ENCODE measurements at places on chromosomes 7 and 10. TPM values are rescaled to one million over a fixed set of nuclear protein-coding genes. Genes with fewer than 3 reads are reported as not detected.

Gene PLEKHA1
- total RNA-seq: 50.4 TPM

DNA sequence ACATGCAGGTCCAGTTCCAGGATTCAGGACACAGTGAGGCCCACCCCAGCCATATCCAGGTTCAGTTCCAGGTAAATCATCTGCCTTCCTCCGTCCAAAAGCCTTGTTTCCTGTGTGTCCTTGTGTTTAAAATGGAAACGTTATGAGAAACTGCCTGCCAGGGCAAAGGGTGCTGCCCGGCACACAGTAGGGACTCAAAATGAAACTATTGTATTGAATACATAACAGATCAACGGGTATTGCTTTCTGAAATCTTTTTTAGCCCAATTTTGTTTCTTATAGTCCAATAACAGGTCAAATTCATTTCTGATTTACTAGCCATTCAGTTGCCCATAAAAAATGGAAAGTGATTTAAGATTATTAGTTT is 115.5 kb downstream of the EGFR start:
- no peak for DNase-seq

DNA sequence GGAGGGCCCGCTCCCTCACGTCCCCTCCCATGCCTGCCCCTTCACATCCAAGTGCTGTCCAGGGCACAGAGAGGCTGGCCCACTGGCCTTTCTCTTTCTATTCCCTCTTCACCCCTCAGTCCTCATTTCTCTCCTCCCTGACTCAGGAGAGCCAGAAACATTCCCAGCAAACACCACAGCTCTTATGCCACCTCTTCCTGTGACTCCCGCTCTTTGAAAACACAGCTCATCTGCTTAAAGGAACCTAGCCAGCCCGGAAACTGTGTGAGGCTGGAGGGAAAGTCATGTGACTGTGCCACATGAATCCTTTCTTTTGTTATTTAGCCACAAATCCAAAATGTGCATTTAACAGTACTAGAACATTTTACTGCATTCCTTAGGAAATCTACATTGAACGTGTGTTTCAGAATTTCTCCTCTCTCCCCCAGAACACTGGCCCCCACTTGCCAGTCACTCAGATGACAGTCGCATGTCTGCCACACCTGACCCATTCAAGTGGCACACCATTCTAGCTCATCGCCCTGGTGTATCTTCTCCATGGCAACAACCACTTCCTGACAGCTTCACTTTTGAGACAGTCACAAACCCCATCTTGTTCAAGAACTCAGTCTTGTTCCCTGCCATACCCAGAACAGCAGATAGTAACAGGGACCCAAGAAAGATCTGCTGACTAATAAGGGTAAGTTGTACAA is 42.8 kb downstream of the GRB10 start:
- no peak for DNase-seq

DNA sequence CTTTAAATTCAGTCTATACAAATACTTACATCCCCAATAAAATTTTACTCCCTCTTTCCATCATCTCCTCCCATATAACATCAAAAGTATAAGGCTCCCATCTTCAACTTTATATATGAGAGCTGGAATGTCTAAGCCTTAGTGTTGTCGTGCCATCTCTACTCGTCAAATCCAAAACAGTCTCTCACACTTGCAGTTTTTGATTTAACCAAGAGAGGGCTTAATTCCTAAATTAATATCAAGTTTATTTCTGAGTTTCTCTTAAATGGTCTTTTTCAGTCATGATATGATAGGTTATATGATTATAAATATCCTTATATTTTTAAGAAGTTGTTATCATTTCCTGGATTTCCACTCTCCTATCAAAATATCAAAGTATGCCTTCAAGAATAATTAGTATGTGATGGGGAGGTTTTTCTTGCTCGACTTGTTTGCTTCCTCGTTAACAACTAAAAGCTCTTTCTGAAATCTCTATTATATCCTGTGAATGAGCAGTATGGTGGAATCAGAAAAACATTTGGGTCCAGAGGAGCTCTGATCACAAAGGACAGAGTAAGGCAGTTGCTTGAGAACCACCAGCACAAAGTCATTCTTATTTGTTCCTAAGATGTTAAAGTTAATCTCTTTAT is 12.5 kb upstream of the LIPK start:
- DNase-seq: no peak

- no peak for DNase-seq
Observed at GRCh38 chr7:85030893-85031292, 156.0 kb downstream of the SEMA3D start.

GRCh38 chr7:27678617-27679260 is 16.1 kb upstream of the HIBADH start:
- DNase-seq: no peak

DNA sequence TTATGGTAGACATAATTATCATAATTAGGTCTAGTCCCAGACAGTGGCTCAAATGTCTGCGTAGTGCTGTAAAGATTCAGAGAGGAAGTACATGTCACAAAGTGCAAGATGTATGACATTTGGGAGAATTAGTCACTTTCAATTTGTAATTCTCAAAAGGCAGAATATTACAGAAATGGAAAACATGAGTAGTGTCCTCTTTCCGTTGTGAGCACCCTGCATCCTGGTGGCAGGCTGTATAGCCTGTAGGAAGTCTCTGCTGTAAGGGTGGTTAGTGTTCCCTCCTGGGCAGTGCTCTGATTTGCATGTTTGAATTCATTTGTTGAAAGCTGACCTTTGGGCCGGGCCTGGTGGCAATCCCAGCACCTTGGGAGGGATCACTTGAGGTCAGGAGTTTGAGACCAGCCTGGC is 17.0 kb downstream of the CDK14 start:
- DNase-seq: no peak

DNA sequence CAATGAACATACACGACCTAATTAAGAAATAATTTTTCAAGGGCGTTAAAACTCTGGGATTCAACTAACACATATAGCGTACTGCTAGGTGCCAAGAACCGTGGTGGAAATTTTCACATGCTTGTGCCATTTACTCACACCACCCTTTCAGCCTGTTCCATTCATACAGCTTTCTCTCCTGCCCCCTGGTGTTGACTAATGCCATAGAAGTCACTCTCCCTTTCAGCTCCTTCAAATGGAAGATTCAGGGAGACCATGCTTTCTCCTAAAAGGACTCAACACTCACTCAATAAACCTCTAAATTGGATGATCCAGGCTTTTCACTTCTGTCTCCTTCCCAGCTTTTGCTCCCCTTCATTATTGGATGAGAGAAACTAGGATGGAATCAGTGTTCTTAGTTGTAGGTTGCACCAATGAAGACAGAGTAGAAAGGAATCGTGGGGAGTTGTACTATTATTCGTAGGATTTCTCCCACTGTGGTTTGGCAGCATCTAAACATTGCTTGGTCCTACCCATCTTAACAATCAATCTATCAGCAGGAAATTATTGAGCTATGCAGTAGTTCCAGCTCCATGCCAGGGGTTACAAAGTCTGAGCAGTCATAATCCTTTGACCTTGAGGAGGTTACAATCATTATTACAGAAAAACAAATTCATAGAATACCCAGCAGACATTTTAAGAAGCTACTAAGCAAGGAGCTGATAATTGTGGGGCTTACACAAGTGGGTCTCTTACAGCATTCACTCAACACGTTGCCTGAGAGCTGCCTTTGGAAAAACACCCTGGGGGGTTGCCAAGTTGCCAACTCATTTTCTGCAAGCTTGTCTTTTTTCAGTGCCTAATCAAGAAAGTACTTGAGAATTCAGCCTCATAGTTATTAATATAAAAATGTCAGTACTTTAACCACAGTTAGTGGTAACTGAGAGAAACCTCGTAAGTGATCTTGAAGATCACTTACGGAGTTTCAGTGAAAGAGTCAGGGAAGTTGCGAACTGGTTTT is 2.8 kb upstream of the PPP1R3C start:
- DNase-seq: no peak

GRCh38 chr7:17146621-17147020 is 151.8 kb upstream of the AHR start:
- DNase-seq: no peak

Gene DAGLB
- 6.0 TPM for total RNA-seq

- no peak for DNase-seq
Observed at GRCh38 chr7:92421676-92422435, 25.4 kb upstream of the GATAD1 start.

- DNase-seq: no peak
Observed at GRCh38 chr7:32153006-32153405, 82.8 kb upstream of the PDE1C start.

- no peak for DNase-seq
Observed at GRCh38 chr10:79414714-79415113, 30.7 kb downstream of the ZCCHC24 start.

- DNase-seq: no peak
Observed at GRCh38 chr10:3692387-3692999, 92.5 kb downstream of the KLF6 start.

Gene CFAP70
- total RNA-seq: 2.0 TPM

Gene OR2A42
- not detected for total RNA-seq

Gene POM121C
- total RNA-seq: 20.9 TPM

DNA sequence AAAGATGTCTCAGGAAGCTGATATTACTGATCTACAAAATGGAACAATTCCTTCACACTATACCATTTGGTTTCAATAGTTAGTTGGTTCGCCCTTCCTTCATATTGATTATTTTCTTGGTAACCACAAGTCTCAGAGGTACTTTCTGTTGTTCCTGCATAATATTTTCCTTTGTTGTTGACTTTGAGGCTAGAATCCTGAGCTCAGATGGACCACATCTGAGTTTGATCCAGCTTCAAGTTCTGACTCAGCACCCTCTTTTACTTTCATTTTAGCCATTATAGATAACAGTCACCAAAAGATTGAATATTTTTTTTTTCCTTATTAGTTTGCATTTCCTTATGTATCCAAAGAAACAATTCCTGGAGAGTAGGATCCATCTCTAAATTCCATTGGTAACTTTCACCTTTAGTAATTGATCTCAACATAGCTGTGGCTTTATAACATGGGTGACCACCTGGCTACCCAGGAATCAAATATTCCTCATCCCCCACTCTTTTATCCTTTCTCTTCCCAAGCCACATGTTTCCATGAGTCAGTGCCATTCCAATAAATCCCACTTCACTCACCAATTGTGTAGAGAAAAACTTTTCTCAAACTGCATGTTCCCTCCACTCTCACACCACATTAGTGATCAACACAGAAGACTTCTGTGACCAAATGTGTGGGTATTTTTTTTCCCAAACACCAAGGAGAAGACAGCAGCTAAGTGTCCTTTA is 9.7 kb upstream of the ABCA13 start:
- DNase-seq: no peak

Gene SOSTDC1
- 0.85 TPM for total RNA-seq

GRCh38 chr10:124134251-124134893 is 41.0 kb upstream of the CHST15 start:
- no peak for DNase-seq

Gene CCDC136
- total RNA-seq: 8.2 TPM

DNA sequence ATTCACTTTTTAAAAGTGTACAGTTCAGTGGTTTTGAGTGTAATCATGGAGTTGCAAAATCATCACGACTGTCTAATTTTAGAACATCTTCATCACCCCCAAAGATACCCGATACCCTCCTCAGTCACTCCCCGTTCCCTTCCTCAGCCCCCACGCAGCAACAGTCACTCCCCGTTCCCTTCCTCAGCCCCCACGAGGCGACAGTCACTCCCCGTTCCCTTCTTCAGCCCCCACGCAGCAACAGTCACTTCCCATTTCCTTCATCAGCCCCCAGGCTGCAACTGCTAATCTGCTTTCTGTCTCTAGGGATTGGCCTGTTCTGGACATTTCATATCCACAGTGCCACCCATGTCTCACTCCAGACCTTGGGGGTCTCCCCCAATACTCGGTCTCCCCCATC is 161.6 kb upstream of the PPP2R2D start:
- no peak for DNase-seq

DNA sequence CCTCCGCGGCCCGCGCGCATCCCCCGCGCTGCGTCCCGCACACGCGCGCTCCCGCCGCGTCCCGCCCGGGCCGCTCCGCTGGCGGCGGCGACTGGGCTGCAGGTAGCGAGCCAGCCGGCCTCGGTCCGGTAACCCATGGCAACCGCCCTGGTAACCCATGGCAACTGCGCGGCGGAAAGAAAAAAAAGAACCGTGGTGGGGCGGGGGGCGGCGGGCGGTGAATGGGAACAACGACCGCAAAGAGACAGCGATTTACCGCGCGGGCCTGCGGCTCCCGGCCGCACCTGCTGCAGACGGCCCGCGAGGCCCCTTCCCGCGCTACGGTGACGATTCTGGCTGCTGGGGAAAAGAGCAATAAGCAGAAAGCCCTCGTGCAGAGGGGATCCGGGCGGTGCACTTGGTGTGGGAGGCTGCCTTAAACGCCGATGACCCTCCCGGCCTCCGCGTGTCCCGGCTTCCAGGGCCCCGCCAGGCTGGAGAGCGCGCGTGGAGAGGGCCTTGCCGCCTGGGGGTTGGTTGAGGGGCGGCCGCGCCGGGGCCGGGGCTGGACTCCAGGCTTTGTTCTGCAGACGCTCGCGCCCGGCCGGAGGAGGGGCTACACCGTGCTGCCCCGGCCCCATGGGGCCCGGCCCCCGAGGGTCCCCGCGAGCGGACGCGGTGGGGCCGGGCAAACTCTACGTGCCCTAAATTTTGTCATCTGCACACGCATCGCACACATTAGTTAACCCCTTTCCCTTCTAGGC is 84.7 kb downstream of the SNX10 start:
- peak; percentile 16 for DNase-seq

Gene SYT15
- 1.9 TPM for total RNA-seq

DNA sequence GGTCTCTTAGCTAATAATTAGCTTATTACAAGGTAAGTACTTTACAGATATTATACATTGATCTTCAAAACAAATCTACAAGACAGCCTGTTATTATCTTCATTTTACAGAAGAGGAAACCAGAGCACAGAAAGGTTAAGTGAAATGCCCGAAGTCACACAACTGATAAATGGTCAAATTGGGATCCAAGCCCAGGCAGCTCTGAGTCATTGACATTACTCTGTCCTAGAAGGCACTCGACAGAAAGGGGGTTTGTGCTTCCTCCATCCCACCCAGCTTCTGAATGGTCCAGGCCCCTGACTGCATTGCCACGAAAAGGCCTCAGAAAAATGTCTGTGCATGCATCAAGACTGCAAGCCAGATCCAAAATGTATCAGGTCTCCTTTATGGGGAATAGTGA is 81.3 kb upstream of the ZNF438 start:
- DNase-seq: no peak

Gene CARD11
- total RNA-seq: 0.16 TPM

Gene CCDC6
- 16.4 TPM for total RNA-seq

DNA sequence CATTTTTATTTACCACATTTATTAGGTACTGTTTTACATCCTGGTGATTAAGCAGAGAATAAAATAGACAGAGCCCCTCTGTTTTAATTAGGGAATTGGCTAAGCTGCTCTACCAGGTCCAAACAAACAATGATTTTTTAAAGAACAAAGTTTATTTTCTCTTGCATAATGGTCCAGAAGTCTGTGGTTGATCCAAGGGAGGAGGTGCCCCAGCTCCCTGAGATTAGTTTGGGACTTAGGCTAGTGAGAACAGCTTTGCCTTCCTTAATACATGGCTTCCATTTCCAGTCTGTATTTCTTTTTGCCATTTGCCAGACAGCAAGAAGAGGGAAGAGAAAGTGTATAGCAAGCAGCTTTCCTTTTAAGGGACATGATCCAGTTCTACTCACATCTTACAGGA is 2.9 kb upstream of the MIOS start:
- DNase-seq: no peak

Gene LIPJ
- total RNA-seq: not detected

Data from left ventricle myocardium inferior (tissue), 1 donor.